ENCODE measurements at places on chromosomes 5 and 9.
A peak's percentile ranks its signal among the peaks of the same experiment; 100 is the strongest.

GRCh38 chr9:127710204-127710783 lies 3.5 kb downstream of the CFAP157 start:
- no peak for DNase-seq

- DNase-seq: peak; percentile 44
Observed at GRCh38 chr9:114291064-114291474, 31.8 kb upstream of the ORM1 start.

DNA sequence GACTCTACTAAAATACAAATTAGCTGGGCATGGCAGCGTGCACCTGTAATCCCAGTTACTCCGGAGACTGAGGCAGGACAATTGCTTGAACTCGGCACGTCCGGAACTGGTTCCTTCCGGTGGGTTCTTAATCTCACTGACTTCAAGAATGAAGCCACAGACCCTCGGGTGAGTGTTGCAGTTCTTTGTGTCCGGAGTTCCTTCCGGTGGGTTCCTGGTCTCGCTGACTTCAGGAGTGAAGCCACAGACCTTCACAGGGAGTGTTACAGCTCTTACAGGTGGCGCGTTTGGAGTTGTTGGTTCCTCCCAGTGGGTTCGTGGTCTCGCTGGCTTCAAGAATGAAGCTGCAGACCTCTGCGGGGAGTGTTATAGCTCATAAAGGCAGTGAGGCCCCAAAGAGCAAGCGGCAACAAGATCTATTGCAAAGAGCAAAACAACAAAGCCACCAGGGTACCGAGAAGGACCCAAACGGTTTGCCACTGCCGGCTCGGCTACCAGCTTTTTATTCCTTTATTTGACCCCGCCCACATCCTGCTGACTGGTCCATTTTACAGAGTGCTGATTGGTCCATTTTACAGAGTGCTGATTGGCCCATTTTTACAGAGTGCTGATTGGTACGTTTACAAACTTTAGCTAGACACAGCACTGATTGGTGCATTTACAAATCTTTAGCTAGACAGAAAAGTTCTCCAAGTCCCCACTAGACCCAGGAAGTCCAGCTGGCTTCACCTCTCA lies 28.6 kb upstream of the SLC6A19 start:
- no peak for DNase-seq

- DNase-seq: no peak
Observed at GRCh38 chr5:139663207-139664085, 15.3 kb downstream of the CXXC5 start.

GRCh38 chr9:131008909-131009618 lies at the start of gene LAMC3:
TSS of gene LAMC3 (plus strand) at chr9:131009174. CDS start at chr9:131009215, 41 bp downstream.
- DNase-seq: no peak

- DNase-seq: no peak
Observed at GRCh38 chr9:69571032-69571431, 101.1 kb downstream of the APBA1 start.

- no peak for DNase-seq
Observed at GRCh38 chr5:5289537-5289936, 132.9 kb upstream of the ICE1 start.

GRCh38 chr5:99441235-99441634 lies 512.4 kb upstream of the CHD1 start:
- no peak for DNase-seq

- no peak for DNase-seq
Observed at GRCh38 chr5:61626639-61627282, 294.7 kb downstream of the ZSWIM6 start.

DNA sequence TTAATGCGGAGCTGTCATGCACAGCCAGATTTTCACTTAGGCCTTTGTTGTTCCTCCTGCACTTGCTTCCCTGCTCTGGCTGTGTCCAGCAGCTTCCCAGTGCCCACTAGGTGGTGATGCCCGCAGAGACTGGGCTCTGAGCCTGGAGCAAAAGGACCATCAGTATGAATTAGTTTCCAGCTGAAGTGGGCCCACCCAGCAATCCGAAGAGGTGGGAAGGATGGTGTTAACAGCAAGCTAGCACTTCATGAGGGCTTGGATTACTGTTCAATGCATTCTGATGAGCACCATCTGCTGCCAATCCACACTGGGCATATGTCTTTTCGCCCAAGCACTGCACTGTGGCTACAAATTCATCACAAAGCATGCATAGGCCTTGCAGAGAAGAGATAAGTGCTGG lies 459.1 kb downstream of the SPOCK1 start:
- DNase-seq: peak; percentile 70

DNA sequence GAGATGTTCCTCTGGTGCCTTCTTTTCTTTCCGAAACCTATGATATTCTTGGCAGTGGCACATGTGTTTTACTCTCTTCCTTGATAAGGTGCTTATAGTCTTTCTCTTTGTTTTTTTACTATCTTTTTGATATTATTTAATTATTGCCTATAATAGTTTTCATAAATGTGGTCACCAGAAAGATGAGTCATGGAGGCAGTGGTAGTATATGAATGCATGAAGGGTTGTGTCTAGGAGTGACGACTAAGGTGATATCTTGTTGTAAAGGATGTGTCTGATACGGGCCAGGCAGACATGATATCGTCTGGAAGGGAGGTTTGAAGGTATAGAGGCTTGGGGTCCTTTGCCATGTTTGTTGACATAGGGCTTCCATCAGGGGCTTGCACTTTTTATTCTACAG lies 36.8 kb downstream of the SLC44A1 start:
- no peak for DNase-seq

DNA sequence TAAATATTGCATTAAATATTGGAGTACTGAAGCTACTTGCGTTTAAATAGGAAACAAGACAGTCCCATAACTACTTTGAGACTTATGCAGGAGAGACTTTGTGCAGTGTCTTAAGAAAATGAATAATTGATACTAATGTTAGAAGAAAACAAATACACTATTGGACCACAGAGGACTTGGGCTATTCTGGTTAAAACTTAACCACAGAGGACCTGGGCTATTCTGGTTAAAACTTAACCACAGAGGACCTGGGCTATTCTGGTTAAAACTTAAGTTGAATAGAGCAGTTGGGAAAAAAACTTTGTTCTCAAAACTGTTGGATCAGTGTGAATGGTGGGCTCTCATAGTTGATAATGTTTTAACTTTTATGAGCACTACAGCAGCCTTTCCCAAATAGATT lies 141.7 kb downstream of the WDR70 start:
- DNase-seq: no peak

DNA sequence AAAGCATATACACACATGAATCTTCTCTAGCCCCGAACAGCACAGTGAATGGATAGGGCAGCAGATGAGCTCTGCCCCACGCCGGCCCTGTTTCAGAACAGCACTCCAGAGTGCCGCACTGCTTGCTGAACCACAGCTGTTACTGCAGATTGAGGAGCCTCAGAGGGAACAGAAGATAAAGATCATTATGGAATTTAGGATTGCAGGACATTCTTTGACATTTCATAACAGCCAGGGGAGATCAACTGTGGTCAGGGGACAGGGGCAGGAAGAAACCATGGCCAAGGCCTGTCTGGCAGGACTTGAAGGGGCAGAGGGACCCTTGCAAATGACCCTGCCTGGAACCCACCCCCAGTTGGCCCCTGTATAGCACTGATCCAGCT lies 20.6 kb downstream of the IRF1 start:
- DNase-seq: no peak

GRCh38 chr9:69762527-69762926 lies 2.7 kb upstream of the PTAR1 start:
- DNase-seq: no peak

- DNase-seq: no peak
Observed at GRCh38 chr5:13910637-13911288, 33.7 kb downstream of the DNAH5 start.

GRCh38 chr9:99303177-99303576 lies 81.1 kb downstream of the SEC61B start:
- DNase-seq: no peak

- no peak for DNase-seq
Observed at GRCh38 chr5:65190328-65191053, 291.2 kb downstream of the ADAMTS6 start.

DNA sequence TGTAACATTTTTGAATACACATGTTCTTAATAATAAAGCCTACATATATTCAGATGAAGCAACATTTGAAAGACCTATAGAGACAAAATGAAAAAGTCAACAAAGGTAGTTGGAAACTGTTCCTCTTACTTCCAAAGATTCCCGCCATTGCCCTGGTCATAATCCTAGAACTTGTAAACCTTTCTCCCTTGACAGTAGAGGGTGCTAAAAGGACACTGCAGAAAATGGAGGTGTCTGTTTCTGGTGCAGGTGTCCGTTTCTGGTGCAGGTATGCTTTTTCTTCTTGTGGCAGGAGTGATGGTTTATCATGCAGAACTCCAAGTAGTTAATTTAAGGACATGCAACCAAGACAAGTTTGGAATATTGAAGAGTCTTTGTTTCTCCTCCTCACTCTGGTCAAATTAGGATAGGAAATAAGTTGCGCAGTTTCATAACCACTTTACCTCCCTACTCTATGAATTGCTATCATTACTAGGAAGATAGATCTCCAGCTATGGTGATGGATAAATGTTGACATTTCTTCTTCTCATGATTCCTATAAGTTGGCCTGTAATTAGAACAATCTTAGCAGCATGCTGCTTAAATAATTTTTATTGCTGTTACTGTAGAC lies 56.0 kb upstream of the FAM174A start:
- peak; percentile 23 for DNase-seq

DNA sequence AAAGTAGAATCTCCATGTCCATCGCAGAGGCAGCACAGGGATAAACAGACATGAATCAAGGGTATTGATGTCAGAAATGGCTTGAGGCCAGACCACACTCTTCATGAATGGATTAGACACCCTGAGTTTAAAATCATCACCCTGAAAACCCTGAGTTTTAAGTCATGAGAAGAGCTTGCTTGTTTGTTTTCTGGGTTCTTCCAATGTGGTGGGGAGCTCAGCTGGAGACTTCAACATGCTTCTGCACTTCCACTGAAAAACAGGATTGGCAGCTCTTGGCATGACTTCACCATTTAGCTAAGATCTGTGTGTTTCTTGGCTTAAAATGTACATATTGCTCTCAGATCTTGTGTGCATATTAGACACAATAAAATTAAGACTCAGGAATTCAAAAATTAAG lies 9.8 kb downstream of the GCNT4 start:
- DNase-seq: no peak

DNA sequence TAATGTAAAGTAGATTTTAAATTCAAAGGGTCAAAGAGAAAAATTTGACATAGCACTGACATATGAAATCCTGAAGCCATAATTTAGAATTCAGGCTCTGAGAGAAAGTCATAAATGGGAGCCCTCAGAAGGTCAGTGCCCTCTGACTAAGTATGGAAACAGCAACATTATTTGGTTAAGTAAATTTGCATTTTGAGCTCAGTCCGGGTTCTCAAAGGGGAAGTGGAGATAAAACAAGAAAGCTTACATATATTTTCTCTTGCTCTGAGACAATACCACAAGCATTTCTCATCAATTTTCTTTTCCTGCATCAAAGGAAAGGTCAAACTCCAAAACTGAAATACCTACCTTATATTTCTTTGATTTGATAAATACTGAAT lies 348.0 kb downstream of the SEMA5A start:
- DNase-seq: no peak

DNA sequence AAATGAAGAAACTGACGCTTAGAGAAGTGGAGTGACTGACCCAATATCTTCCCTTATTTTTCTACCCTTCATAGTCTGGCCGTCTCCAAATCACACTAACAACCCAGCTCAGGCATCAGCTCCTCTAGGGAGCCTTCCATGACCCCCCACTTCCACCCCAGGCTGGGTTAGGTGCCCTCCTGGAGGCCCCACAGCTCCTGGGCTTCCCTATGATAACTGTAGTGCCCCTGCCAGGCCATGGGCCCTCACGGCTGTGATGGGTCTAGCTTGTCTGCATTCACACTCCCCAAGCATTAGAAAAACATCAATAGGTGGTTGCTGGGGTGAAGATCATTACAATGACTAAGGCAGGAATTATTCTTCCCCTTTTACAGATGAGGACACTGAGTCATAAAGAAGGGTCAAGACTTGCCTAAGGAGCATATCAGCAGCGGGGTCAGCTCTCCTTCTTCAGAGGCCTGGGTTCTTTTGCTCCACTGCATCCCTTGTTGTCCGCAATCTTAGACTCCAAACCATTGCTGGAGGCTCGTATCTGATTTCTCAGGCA lies 7.3 kb downstream of the CORO2A start:
- no peak for DNase-seq

Data from NCI-H446 (cell line).